ENCODE measurements at places on chromosomes 2 and 18.

- no peak for DNase-seq
These were observed 1.0 kb downstream of the ZNF532 start for GRCh38 chr18:58865701-58866065.

DNA sequence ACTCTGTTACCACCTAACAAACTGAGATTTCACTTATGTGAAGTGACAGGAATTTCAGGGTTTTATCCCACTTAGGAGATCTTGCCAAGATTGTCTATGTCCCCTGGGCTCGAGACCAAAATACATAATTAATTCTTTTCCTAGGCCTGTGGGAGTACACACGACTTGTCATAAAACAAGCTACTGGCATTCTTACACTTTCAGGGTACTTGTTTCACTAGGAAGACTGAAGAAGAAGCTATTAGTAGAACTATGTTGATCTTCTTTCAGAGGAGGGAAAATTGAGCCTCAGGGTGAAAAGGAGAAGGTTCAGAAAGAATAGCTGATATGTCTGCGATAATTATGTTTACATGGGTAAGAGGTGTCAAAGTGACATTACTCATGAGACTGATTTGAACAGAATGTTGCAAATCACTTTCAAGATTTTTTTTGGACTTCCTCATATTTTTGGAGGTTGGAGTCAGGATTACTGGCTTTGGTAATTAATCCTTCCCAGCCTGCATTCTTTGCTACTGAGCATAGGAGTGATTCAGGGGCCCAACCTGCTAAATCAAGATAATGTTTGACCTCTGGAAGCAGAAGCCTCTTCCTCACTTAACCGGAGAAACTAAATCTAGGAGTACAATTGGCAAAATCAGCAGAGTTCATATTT lies 240.0 kb upstream of the NT5C1B start:
- DNase-seq, result no peak

GRCh38 chr2:128524183-128524582 lies 205.5 kb upstream of the HS6ST1 start:
- DNase-seq, result no peak

DNA sequence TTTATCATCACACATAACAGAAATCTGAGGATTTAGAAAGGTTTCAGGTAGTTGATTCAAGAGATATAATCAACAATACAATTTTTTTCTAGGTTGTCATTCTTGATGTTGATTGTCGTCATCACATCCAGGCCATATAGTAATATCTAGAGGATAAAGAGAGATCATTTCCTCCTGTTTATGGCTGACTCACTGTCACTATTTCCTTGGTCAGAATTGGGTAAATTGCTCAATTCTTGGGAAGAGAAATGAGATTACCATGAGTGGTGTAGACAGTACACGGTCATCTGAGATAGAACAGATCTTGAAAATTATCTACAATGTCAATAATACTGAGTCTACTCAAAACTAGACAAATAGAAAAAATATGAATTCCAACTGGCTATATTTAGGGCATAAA lies 78.8 kb downstream of the ZNF804A start:
- no peak for DNase-seq

GRCh38 chr2:45973426-45973825 lies 322.0 kb downstream of the PRKCE start:
- DNase-seq, result no peak

- no peak for DNase-seq
These were observed 372.8 kb upstream of the RAB6C start for GRCh38 chr2:129606496-129607270.

DNA sequence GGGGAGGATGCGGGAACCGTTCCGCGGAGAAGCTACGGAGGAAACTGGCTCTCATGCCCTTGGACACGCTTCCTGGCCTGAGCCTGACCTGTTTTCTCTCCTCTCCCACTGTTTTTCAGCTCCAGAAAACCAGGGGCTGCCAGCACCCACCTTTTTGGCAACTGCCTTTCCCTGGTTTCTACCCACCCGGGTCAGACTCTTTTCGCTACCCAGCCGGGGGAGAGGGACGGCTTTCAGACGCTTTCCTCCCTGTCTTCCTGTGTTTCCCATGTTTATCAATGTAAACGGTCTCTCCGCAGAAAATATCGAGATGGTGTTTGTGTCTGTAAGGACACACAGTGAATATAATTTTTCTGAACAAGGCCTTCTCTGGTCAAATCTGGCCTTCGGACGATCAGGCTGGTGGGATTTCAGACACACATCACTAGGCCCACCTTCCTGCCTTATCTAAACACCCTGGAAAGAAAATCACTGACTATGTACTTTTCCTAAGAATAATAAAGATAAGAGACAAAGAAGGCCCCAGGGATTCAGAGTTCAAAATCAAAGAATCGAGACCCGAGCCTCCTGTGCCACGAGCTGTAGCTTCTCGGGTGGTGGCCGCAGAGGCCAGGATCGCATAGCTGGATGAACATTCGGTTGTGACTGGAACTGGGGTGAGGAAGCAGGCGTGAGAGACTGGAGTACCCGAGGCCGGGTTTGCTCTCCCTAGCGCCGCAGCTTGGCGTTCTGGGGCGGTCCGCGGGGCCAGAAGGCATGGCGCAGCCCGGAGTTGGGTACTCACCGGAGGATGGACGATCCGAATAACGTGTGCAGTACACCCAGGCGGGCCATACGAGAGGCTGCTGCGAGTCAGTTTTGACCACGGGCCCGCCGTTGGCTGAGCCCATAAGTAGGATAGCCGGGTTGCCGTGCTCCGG lies 1.7 kb downstream of the EN1 start:
- DNase-seq, result no peak

- DNase-seq, result no peak
These were observed 30.3 kb upstream of the CATIP start for GRCh38 chr2:218326315-218326714.

- no peak for DNase-seq
These were observed 59.5 kb downstream of the LRRTM1 start for GRCh38 chr2:80244905-80245584.

- no peak for DNase-seq
These were observed 2.0 kb downstream of the XPO1 start for GRCh38 chr2:61536180-61536571.

GRCh38 chr2:290090-290722 lies 2.3 kb upstream of the ALKAL2 start:
- peak; percentile 39 for DNase-seq

DNA sequence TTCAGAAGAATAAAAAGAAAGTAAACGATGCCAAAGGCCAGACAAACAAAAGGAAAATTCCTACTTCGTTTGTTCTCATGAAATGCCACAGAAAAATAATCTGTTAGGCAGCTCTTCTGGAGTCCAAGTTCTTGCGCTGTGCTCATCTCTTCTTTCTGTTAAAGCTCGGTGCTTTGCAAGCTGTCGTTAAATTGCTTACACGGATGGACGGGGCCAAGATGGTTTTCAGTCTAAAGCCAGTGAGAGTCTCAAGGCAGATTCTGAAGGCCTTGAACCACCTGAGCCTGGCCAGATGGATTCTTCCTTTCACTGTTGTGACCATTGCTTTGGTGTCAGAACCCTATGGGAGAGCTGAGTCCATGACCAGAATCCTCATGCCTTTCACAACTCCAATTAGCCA lies 97.6 kb upstream of the RMDN2 start:
- no peak for DNase-seq

DNA sequence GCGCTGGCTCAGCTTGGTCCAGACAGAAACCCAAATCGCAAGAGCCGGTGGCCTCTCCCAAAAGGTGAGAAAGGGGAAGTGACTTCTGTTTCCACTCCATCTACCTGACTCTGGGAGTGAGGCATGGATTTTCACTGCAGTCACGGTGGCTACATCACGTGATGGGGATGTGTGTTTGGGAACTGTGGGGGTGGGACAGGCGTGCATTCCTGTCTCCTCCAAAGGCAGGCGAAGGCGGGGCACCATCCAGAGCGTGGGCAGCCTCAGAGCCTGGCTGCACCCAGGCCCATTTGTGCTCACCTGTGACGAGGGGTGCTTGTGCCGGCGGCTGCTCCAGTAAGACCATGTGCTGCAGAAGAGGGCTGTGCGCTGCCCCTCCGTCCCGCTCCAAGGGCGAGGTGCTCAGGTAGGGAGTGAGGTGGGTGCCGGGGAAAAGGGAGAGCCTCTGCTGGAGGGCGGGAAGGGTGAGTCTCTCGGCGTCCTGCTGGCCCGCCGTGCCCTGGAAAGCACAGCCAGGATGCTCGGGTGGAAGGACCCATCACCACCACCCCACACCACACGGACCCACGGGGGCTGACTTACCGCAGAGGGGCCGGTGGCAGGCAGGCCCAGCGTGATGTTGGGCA lies 266.8 kb downstream of the HDAC4 start:
- no peak for DNase-seq

- peak; percentile 3 for DNase-seq
These were observed 611 bp downstream of the TCF7L1 start for GRCh38 chr2:85133751-85134254.

GRCh38 chr18:39272230-39272629 lies 1706.6 kb upstream of the CELF4 start:
- no peak for DNase-seq

DNA sequence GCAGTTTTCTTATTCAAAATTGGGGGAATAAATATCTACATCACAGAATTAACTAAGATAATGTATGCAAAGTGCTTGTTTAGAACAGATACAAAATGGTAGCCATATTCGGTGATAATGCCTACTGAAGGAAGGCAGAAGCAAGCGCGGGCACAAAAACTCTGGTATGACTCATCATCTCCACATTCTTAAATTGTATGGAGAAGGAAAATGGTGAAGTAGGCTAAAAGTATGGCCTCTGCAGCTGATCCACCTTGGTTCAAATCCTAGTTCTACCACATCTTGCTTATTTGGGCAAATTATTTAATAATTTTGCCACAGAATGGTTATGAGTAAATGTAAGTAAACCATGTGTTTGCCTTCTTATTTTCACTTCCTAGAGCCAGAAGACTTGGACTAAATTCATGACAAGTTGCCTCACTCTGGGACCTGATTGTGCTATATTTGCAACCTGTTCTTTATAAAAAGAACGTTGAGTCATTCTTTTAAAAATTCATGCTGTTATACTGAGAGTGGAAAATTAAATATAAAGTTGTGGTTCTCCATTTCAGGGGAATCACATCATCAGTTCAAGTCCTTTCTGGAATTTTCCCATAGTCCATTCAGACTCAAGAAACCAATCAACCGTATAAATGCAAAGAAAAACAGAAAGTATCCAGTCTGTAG lies 9.0 kb upstream of the CDK15 start:
- DNase-seq, result no peak

DNA sequence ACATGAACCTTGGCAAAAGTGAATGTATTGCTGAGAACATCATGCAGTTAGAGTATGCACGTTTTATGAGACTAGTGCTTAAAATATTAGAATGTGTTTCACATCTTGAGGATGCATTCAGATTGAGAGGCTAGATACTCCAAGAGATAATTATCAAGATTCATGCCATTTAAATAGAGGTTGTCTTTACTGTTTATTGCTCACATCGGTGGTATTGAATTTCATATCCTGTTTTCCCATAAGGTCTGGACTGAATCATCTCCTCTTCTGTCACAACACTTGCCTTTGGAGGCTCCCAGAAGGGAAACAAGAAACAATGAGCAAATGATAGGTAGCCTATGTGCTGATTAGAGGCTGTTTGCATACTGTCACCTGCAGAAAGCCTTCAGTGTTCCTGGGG lies 83.8 kb downstream of the CLHC1 start:
- DNase-seq, result no peak

- DNase-seq, result no peak
These were observed 285.1 kb upstream of the SLC14A2 start for GRCh38 chr18:45330170-45330594.

DNA sequence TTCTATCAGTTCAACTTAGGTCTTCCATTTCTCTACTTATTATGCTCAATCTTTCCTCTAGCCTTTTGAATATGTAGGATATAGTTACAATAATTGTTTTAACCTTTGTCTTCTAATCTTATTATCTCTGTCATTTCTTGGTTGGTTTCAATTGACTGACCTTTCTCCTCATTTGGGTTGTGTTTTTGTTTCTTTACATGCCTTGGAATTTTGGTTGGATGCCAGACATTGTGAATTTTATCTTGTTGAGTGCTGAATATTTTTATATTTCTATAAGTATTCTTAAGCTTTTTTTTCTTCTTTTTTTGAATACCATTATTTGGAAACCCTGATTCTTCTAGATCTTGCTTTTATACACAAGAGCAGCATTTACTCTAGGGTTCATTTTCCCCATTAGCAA lies 30.7 kb upstream of the TMEM247 start:
- DNase-seq, result no peak

DNA sequence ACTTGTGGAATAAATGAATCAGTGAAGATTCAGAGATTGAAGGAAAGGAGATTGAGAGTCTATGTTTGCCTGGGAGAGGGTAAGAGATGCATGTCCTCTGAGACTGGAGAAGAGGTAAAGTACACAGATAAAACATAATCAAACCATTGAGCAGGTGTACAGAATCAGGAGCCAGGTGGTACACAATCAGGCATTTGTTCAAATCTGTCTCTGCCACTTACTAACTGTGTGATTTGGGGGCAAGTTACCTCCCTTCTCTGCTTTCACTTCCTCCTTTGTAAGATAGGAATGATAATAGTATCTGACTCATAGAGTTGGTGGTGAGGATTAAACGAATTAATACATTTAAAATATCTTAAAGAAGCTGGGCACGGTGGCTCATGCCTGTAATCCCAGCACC lies 94.0 kb downstream of the CDK15 start:
- no peak for DNase-seq

GRCh38 chr2:55164534-55165480 lies 67.3 kb downstream of the CLHC1 start:
- DNase-seq, result no peak

GRCh38 chr2:96090196-96090926 lies 26.0 kb downstream of the ADRA2B start:
- DNase-seq, result no peak

- DNase-seq, result no peak
These were observed 83.8 kb downstream of the PARD3B start for GRCh38 chr2:204628926-204629712.

GRCh38 chr2:181304011-181304844 lies 153.0 kb upstream of the ITGA4 start:
- DNase-seq, result no peak

All from stimulated activated CD4-positive, alpha-beta T cell treated with anti-CD3 and anti-CD28 coated beads, Interleukin-4, amount 100 ng/mL, for 4 hours (primary cell).